ENCODE measurements at places on chromosomes 7 and 10.
A peak's percentile ranks its signal among the peaks of the same experiment; 100 is the strongest.

GRCh38 chr7:151093748-151094147, 7.5 kb downstream of the AGAP3 start:
- DNase-seq: no peak

- peak; percentile 30 for DNase-seq
Observed at GRCh38 chr7:19119870-19120486, 2.5 kb upstream of the TWIST1 start.

DNA sequence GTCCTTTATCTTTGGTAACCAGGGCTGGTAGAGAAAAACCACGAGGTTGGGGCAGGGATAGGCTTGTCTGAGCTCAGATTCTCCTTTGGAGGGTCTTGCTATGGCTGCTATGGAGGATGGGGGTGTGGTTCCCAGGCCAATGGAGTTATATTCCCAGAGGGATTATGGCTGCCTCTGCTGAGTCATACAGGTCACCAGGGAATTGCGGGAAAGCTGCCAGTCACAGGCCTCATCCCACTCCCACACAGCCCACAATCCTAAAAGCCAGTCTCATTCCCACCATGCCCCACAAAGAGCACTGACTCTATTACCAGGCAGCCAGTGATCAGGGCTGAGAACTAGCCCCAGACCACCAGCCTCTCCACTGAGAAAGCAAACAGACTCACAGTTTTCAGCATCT, 316.6 kb upstream of the TMEM229A start:
- no peak for DNase-seq

GRCh38 chr7:156100086-156100485, 287.8 kb upstream of the SHH start:
- DNase-seq: no peak

- DNase-seq: peak; percentile 15
Observed at GRCh38 chr10:16673443-16673842, 143.8 kb downstream of the RSU1 start.

- peak; percentile 96 for DNase-seq
Observed at GRCh38 chr7:107743567-107744344, at the start of gene CBLL1. Gene CBLL1, plus strand, starts transcription at chr7:107744142. Its CDS starts 22 bp downstream, at chr7:107744164.

DNA sequence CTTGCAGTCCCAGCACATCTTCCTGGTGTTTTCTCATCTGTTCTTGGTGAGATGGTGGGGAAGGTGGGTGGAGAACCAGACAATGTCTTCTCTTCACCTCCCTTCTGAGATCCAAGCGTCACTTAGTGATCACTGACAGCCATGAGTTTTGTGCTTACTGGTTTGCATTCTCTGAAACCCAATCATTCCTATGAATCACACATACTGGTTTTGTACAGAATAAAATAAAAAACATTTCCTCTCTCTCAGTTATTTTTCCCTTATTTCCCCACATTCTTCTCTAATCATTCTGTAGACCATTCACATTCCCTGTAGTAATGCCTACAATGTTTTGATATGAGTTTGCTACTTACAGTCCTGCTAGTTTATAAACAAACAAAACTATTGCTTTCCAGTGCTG, 143.8 kb upstream of the SLC13A1 start:
- DNase-seq: no peak

DNA sequence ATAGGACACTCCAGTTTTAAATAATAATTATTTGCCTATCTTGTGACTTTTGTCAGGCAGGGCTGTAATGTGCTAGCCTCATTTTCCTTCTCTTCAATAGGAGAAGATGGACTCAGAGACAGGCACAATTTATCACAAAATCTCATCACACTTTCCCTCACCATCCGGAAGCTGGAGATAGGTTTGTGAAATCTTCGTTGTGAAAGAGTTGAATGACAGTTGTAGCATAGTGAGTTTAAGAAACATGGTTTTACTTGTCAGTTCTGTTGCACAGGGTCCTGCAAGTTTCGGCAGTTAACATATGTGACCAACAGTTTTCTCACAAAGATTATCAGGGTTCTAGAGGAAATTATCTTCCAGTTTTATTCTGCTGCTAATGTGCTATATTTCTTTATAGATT, 37.7 kb upstream of the MAP3K8 start:
- DNase-seq: no peak

GRCh38 chr10:80158598-80159127, 26.1 kb downstream of the PLAC9 start:
- DNase-seq: peak; percentile 99

DNA sequence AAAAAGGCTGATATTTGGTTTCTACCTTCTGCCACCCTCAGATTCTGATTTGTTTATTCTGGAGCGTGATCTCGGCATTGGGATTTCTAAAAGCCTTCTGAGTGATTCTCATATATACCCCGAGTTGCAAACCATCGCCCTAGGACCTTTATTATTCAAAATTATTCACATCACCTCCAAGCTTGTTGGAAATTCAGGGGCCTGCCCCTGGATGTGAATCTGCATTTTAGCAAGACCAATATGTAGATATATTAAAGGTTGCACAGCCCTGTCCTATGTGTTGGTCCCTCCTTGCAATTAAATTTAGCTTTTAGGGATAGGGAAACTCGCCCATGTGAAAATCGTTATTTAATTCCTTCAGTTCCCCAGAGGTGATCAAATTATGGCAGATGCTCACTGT, 9.0 kb upstream of the CHN2 start:
- no peak for DNase-seq

DNA sequence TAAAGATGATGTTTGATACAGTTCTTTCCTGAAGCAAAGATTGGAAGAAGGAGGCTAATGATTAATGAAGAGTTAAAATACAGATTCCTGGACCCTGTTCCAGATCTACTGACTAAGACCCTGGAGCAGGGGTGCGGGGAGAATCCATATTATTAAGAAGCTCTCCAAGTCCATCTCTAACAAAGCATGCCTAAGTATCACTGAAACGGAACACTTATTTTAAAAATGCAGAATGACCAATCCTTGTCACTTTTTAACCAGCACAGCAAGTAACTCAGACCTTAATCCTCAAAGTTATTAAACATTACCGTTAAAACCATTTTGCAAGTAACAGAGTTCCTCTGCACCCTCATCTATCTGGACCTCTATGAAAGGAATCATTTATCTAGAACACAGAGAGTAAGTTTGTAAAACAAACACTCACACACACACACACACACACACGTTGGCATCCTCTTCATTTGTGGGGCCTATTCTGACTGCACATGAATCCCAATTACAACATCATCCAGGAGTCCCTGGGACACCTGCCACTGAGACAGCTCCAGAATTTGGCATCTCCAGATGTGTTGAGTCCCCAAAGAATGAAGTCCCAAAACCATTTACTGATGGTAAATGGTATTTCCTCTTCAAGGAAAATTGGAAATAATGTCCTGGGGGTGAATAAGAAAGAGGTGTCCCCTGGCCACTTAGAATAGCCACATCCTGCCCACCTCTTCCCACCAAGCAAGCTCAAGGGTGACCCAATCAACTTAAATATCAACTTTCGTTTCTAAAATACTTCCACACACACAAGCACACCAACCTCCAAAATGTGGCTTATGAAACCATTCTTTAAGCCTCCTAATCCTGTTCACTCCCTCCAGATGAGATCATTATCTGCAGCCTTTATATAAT, 117.5 kb downstream of the PARD3 start:
- DNase-seq: no peak

GRCh38 chr10:98446661-98447221, at the start of gene HPS1:
Gene HPS1, minus strand, starts transcription at chr10:98446935. Its CDS starts 3,695 bp downstream, at chr10:98443240.
- DNase-seq: peak; percentile 79
